NCI-H2171 (cell line): ENCODE measurements at places on chromosomes 2 and 18.

DNA sequence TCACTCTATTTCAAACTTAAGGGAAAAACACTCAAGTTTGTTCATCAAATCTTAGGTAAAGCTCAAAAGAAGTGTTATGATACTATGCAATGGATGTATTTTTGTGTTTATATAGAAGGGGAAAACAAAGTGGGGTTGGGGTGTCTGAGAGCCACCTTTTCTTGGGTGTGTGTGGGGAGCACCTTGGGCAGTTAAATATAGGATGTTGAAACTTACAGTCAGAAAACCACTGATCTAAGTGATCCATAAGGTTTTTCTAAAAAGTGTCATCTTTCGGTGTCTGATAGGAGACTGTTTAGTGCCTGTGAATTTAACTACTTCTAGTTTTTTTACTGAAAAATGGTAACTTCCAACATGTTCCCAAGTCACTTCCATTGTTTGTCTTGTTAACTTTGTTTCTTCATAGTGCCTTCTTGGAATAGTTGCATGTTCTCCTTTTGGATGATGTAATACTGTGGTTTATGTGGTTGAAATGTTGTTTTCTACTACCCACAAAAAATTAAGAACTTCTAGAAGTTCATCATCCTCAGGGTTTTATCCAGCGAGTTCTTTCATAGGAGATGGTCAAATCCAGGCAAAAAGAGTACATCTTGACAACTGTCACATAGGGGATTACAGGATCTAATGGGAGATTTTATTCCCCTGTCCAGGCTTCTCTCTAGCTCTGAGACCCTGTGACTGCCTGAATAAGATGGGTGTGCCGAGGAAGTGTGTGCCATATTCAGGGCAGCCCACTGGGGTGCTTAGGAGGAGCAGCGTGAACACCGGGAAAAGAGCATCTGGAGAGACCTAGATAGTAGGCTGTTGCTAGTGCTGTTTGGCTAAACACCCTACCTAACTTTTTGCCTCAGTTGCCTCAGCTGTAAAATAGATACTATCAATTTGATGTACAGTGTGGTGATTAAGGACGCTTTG is 46.2 kb downstream of the CAB39 start:
- no peak for DNase-seq

DNA sequence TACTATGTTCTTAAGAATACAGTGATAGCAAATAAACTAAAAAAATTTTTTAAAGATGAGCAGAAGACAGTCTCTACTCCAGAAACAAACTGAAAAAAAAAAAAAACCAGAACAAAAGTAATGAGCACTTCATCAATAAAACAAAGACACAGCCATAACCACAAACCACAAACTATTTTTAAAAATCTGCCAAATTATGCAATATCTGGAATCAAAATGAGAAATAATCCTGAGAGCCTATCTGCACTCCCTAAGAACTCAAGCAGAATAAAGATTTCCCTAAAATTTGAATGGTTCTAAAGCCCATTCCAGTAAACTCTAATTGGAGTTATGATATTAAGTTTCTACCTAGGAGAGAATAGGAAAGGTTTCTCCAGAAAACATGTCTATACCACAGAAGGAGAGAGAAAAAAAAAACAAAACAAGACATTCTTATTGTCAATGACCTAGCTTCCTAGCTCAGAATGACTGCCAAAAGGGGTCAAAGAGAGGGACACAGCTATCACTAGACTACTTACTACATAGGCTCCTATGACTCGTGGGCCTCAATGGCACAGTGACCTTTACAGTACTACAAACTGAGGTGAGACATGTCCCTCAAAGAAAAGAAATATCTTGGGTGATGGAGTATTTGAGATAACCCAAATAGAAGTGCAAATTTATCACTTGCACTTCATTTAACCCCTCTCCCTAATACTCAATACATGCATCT is 262.8 kb downstream of the ZEB2 start:
- DNase-seq = no peak

GRCh38 chr2:53210538-53210937 is 557.1 kb upstream of the CHAC2 start:
- DNase-seq = peak; percentile 11

DNA sequence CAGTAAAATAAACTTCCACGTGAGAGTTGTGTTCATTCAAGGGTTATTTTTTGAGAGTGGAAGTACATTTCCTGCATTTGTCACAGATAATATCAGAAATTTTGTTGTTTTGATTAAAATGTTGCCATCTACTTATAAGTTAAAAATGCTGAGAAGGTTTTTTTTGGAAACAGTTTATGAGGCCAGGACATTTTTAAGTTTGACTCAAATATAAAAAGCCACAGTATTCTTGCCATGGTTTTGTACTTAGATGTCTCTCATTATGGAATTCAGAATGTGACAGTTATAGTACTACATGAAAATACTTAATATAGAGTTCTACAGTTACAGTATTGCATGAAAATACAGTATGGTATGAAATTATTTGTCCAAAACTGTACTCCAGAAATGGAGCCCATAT is 44.1 kb downstream of the PDK1 start:
- DNase-seq = no peak

DNA sequence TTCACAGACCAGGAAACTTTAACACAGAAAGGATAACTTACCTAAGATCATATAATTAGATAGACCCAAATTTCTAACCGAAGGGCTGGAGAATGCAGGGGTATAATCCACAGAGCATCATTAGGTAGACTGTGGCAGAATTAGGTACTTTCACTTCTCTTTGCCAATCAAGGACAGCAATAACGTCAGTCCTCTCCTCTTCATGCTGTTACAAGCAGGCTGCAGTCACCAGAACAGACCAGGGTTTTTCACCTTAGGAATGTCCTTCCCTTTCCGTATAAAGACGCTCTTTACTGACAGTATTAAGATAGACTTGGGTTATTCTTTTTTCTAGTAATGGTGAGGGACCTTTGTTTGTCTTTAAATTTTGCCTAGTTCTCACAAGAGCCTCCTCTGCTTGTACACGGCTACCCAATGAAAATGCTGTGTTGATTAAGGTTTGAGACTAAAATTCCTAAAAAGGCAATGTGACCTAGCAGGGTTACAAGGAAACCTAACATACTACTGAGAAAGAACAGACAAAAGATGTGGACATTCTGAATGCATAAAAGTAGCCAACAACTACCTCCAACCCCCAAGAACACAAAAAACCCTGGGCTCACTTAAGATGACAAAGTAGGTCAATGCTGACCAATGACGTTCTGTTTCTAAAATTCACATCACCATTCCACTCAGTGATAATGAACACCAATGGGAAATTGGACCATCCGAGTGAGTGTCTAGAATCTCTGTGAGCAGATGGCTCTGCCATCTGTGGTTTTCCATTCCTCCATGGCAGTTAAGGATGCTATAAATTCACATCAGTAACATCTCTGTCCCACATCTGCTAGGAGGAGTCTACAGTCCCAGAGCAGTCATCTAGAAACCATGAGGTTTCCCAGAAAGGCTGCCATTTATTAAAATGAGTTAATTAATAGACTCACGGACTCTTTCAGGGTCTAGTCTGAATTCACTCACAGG is 2.1 kb downstream of the PDIA6 start:
- peak; percentile 87 for DNase-seq

DNA sequence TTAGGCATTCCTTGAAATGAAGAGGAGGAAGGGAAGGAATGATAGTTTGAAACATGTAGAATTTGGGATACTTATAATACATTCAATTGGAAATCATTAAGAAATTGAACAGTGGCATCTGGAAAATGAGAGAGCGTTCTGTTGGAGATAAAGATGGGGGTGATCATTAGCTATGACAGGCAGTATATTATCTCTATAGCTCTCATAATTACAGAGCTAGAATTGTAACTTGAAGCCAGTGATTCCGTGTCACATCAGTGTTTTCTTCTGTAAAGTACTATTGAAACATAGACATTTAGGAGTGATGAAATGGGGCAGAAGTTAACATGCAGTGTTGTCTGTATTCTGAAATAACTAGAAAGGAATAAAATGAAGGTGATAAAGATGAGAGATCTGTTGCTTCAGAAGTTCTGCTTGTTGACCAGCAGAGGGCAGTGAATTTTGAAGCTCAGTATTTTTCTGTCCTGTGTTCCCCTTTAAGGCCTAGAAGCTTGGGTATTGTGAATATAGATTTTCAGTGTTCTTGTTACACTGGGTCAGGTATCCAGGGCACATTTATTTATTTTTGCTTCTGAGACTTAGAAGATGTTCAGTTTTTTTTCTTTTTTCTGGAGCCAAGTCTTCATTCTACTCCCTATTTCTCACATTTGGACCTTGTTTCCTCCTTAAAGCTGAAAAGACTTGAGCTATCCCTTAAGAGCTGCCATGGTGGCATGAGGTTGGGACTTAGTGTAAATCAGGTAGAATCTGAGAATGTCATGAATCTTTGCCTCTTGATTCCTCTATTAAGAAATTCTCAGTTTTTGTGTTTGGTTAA is 157.4 kb downstream of the TAF4B start:
- peak; percentile 2 for DNase-seq

DNA sequence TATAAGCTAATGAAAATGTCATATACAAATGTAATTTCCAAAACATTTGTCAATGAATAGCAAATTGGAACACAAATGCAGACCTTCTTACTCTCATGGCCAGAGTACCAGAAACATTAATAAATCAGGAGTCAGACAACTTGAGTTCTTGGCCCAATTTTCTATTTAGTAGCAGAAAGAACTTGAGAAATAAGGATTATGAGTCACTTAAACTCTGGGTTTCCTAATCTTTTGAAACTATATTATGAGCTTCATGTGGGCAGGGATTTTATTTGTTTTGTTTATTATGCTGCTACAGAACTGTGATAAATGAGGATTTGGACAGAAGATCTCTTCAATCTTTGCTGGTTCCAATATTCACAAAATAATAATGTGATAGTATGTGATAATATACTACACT is 686.7 kb downstream of the NR4A2 start:
- no peak for DNase-seq

- no peak for DNase-seq
Observed at GRCh38 chr2:158041400-158041799, 60.3 kb upstream of the UPP2 start.

DNA sequence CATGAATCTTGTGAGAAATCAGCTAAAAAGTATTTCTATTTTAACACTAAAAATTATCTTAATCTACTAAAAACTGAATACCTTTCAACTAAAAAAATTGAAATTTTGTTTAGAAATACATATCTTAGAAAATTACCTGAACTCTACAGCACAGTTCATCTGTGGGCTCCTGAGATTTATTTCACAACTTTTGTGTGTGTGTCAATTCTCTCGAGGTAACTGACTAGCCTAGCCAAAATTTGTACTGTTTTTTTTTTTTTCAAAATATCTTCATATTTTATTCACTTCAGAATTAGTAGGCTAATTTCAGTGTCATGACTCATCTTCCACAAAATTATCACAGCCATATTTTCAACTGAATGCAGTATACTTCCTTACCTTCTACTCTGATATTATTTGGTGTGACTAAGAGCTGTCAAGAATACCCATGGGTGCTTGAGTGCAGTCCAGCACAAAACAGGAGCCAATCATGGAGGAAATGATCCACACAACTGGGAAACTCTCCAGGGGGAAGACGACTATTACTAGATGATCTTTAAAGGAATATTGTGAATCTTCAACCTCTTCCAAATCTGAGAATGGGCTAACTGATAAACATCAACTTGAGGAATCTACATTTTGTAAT is 174.6 kb downstream of the ZNF385B start:
- no peak for DNase-seq

DNA sequence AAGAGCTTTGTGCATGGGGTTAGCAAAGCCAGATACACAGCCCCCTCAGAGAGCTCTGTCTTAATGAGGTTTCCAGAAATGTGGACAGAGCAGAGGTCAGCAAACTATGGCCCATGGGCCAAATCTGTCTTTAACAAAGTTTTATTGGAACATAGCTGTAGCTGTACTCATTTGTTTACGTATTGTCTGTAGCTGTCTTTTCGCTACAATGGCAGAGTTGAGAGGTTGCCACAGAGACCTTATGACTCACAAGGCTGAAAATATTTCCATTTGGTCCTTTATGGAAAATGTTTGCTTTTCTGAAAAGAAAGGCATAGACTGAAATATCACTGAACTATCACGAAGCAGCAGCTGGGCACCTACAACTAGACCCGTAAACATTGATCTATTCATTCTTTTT is 841.8 kb downstream of the SLC4A3 start:
- DNase-seq = no peak

GRCh38 chr2:41663056-41663455 is 384.8 kb upstream of the PKDCC start:
- DNase-seq = no peak

DNA sequence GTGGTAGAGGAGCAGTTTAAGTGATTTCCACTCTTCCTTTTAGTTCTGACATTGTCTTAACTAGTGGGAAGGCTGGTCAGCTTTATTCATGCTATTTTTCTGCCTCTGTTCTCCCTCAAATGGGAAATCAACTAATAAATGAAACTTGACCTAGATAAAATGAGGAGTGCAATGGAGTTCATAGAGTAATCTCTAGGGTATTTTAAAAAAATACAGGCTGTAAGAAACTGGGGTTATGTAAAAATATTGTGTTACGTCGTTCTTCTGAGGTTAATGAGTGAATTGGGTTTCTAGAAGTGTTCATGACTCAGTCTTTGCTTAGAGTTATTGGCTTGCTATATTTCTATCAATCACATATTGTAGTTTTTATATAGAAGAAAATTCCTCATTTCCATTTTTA is 734.5 kb downstream of the MBD2 start:
- no peak for DNase-seq

- no peak for DNase-seq
Observed at GRCh38 chr2:77631007-77631406, 108.8 kb upstream of the LRRTM4 start.

DNA sequence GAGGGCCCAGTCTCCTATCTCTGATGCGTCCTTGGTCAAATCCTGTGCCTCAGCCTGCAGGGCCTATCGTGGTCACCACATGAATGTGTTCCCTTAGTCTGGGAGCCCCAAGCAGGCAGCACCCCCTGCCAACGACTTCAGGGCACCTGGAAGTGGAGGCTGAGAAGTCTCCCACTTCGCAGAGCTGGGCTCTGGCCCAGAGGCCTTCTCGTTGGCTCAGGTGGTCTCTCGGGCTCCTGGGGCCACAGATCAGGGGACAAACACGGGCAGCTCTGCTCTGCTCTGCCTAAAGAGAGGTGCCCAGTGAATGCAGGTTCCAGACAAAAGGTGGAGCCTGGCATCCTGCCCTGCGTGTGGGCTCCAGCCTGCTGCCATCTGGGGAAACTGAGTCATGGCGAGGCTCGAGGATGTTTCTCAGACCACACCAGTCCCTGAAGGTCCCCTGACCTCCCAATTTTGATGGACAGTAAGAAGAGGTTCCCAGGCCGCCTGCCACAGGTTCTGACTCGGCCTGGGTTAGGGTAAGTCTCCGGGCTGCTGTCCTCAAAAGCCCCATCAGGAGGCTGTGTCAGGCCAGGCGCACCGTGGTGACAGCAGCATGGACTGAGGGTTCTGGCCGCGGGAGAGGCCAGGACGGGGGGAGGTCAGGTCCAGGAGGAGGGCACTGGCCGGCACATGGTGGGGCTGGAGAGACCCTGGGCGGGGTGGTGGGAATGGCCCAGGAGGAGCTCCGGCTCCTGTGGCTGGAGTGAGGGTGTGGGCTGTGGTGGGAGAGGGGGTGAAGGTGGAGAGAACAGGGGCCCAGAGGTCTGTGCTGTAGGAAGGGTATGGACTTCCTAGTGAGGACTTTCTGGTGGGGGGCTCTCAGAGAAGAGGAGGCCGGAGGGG is 1.4 kb upstream of the TEKT4 start:
- no peak for DNase-seq

GRCh38 chr2:47250586-47251403 is 95.7 kb upstream of the STPG4 start:
- DNase-seq = no peak

GRCh38 chr18:14015416-14015815 is 100.1 kb upstream of the MC2R start:
- DNase-seq = no peak

GRCh38 chr18:63297687-63298399 is 21.7 kb downstream of the BCL2 start:
- DNase-seq = no peak
